Lung (tissue), 17 donors: ENCODE measurements at places on chromosomes 16 and 17. TPM values are rescaled to one million over a fixed set of nuclear protein-coding genes. Genes with fewer than 3 reads are reported as not detected.

OR1F1 gene
- total RNA-seq: not detected

- no peak for DNase-seq
Observed at GRCh38 chr17:78855561-78856165, 15.0 kb upstream of the USP36 start.

GRCh38 chr17:12509801-12510200 lies 155.9 kb upstream of the MYOCD start:
- no peak for DNase-seq

GRCh38 chr16:2190659-2191445 lies 5.6 kb downstream of the CASKIN1 start:
- DNase-seq: no peak

- no peak for DNase-seq
Observed at GRCh38 chr17:3739422-3740124, 15.9 kb downstream of the HASPIN start.
